ENCODE measurements at places on chromosomes 7 and 10. TPM values are rescaled to one million over a fixed set of nuclear protein-coding genes. Genes with fewer than 3 reads are reported as not detected.

DNA sequence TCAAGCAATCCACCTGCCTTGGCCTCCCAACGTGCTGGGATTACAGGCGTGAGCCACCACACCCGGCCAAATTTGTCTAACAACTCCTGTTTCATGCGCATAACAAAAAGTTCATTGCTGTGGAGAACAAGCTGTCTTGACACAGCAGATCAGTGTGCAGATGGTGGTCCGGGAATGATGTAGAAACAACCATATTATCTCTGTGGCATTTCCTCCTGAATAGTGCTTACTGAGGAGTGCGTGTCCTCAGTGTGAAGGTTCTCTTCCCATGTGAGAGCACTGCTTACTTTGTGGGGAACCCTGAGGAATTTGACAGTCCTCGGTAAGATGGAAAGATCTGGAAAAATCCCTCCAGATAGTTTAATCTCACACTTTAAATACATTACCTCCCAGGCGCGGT lies 30.3 kb upstream of the ZNF438 start:
- DNase-seq, result no peak

GRCh38 chr7:154744861-154745258 lies 258.1 kb downstream of the PAXIP1 start:
- no peak for DNase-seq

DNA sequence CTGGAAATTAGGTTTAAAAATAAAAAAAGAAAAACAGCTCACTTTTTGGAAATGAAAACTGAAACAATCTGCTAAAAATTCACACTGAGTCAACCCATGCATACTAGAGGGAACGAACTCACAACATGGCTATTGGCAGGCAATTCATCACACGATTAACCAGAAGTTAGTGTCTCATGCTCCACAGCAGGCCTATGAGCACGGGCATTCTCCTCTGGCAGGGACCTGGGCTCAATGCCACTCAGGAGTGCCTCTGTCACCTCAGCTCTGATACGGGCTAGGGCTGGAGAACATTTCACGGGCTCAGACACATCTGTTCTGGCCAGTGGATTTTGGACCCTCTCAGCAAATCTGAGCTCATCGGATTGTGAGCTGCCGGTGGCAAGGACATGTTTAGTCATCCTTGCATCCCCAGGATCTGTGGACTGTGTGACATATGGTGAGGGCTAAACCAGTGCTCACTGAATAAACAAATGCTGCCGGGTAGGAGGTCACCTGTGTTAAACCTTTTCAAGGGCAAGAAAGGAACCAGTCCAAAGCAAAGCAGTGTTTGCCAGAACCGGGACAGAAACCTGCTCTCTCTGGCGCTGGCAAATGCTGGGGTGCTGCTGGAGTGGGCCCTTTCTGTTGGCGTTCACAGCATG lies 40.1 kb downstream of the POLR3A start:
- DNase-seq, result no peak

DNA sequence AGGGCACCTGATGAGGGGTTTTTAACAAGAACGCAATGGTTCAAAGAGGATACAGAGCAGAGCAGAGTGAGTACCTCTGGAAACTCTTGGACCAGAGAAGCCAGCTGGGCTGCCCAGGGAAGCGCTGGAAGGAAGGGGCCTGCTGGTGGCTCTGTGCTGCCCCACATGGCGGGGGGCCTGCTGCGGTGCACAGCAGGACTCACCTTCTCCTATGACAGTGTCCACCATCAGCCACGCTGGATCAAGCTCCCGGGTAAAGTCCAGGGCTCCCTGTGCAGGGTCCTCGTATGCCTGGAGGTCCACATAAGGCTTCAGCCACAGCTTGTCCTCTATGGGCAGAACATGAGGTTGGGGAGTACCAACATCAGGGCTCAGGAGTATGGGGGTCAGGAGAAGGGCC lies 12.5 kb downstream of the EPHA1 start:
- DNase-seq, result no peak

GRCh38 chr7:100516135-100516812 lies 22.7 kb upstream of the AGFG2 start:
- no peak for DNase-seq

DNA sequence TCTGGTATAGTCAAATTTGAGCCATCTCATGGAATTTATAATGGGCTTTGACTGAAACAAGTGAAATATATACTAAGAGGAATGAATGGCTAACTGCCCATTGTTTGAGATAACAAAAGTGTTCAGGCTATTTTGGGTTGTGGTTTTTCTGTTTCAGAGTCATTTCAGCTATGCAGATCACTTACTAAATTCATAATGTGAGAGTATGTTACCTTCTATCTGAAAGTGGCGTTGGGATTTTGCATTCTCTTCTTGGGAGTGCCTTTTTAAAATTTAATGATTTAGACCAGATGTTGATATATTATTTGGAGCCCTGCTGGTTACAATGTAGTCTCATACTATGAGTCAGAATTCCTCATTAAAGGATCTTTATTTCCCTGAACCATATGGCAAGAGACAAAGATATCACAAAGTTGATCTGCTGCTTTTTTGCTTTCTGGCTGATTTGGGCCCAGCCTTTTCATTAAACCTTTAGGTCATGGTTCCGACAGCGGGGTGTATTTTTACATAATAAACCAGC lies 10.4 kb downstream of the VCL start:
- no peak for DNase-seq

GRCh38 chr10:67803588-67804394 lies 34.2 kb downstream of the DNAJC12 start:
- no peak for DNase-seq

DNA sequence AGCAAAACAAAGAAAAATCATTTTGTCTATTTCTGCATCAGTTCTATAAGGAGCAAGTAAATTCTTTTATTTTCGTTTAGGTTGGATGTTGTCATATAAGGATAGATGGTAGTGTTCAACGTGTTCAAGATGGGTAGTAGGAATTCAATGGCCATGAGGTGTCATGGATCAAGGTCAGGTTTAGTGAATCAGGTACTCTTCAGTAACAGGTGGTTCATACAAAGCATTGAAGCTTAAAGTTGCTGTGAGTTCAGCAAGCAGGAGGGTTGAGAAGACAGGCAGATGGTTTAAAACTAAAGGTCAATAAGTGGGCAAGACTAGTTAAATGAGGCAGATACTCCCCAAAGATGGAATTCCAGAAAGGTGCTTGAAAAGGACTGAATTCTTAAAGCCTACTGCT lies 5.6 kb downstream of the LUC7L2 start:
- DNase-seq, result no peak

- DNase-seq, result no peak
These were observed 19.5 kb downstream of the ITGA8 start for GRCh38 chr10:15700078-15700674.

DNA sequence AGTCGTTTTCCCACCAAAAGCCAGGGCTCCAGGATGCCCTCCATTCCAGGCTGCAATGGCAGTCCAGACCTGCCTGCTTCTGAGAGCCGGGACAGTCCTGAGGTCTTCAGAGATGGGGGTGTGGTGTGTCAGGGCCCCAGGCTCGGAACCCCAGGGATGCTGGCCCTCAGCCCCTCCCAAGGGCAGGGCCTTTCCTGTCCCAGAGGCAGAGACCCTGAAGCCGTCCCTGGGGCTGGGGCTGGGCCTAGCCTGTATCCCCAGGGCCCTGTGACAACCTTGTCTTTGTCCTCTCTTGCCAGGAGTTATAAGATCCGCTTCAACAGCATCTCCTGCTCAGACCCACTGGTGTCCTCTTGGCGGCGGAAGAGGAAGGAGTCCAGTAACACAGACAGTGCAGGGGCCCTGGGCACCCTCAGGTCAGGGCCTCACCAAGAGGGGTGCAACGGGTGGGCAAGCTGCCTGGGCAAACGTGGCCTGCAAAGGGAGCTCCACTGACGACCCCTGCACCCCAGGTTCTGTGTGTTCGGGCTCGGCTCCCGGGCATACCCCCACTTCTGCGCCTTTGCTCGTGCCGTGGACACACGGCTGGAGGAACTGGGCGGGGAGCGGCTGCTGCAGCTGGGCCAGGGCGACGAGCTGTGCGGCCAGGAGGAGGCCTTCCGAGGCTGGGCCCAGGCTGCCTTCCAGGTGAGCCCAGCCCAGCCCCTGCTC lies 15.9 kb downstream of the NOS3 start:
- no peak for DNase-seq

DNA sequence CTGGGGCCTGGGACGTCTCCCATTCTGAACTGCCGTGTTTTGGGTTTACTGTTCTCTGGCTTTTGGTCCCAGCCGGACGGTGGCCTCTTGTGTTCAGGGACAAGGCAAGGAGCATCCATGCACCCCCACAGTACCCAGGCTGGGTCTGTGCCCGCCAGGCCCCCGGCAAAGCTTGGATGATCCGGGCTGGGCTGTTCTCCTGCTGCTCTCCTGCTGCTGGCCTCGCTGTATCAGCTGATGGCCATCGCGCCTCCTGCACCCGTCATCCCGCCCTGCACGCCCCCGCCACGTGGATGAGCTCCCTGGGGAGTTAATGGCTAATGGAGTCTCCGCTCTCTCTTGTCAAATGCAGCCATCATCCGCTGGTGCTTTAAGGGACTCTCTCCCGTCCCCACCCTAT lies 14.9 kb upstream of the PSMG3 start:
- DNase-seq, result no peak

GRCh38 chr10:8137726-8138125 lies 83.2 kb downstream of the GATA3 start:
- peak; percentile 26 for DNase-seq

OR2A42 gene
- 0.02 TPM for polyA plus RNA-seq

- DNase-seq, result no peak
These were observed 56.5 kb downstream of the FAM171A1 start for GRCh38 chr10:15314482-15315045.

CHST3 gene
- 2.5 TPM for polyA plus RNA-seq

- no peak for DNase-seq
These were observed 645.5 kb upstream of the PCDH15 start for GRCh38 chr10:55446441-55447002.

DNA sequence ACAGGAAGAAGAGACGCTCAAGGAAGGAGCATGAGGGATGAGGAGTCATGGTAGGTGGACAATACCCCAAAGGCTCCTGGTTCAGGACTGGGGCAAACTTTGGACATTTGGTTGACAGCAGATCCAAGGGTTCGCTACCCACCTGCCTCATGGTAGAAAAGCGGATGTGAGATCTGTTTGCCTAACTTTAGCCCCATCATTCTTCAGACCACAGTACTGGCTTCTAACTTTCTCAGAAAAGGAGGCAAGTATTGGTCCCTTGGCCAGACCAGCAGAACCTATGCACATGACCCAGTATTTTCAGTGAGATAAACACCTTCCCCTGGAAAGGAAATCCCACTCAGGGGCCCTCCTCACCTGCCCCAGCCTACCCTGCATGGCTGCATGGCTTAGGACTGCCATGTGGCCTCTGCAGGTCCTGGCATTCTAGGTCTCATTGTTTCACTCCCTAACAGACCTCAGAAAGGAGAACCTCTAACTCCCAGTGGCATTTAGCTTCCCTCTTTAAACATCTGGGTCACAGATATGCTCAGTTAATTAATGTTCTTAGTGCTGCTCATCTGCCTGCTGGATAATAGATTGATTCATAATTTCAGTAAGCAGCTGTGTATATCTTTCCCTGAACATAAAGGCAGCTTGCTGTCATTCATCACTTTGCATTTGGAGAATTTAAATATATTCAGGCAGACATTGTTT lies 574.1 kb downstream of the GALNT17 start:
- DNase-seq, result no peak

CLCN1 gene
- 0.57 TPM for polyA plus RNA-seq

GRCh38 chr7:33883671-33883965 lies 21.7 kb upstream of the BMPER start:
- DNase-seq, result no peak

GRCh38 chr7:138727336-138728099 lies 26.4 kb upstream of the SVOPL start:
- no peak for DNase-seq

DNA sequence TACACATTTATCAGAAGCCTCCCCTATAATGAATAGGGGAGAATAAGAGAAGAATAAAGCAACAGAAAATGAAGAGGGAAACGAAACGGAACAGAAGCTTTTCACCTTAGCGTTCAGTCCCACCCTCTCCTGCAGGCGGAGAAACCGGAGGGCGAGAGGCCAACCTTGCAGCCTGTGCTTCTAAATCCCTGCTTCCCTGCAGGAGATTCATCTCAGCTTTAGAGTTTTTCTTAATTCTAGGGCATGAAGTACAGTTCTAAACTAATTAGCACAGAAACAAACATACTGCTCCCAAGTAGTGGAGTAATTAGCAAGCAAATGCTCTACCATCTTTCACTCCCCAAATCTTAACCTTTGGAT lies 107.2 kb downstream of the CUBN start:
- no peak for DNase-seq

DGKI gene
- polyA plus RNA-seq, result 0.14 TPM

DNA sequence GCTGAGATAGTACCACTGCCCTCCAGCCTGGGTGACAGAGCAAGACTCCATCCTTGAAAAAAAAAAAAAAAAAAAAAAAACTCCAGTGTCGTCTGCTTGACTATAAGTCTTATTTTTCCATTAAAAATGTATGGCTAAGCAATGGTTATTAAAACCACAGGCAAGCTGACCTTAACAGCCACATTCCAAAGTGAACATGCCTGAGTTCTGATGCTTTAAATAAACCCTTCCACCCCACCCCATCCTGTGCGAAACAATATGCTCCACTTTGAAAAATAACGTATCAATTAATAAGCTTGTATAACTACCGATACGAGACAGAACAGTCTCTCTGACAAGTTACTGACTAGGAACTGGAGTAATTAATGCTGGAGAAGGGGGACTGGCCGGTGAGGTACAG lies 63.7 kb downstream of the LARP4B start:
- no peak for DNase-seq

GRCh38 chr7:100190048-100190711 lies 12.5 kb downstream of the STAG3 start:
- DNase-seq, result no peak

EIF5AL1 gene
- 0.39 TPM for polyA plus RNA-seq

DNA sequence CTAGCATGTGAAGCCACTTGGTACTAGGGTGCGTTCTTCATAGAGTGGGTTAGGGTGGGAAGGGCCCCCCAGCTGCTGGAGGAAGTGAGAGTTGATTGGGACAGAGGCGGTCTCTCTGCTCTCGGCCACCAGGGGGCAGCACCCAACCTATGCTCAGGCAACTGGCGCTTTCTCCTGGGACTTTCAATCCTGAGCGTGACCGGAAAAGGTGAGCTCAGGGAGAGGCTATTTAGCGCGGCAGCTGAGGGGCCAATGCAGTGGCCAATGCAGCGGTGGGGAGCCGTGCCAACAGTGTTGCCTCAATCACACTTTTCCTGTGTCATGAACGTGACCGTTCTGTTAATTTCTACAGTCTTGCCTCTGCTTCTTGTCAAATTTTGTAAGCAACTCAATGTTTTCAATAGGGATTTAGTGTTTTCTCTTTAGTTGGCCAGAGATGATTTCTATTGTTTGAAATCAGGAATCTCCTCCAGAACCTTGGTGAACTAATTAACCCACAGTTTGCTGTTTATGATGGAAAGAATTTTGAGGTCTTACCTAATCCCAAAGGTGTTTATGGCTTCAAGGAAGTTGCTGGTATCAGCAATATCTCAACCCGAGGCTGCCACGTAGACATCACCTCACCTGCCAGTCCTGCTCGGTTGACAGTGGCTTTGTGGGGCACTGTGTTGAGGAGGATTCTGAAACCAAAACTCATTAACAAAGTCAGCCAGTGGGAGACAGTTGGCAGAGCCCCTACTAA lies 67.9 kb upstream of the PDZD8 start:
- DNase-seq, result peak; percentile 51

BTBD16 gene
- 1.2 TPM for polyA plus RNA-seq

MEPCE gene
- polyA plus RNA-seq, result 37.4 TPM

SPDYE1 gene
- not detected for polyA plus RNA-seq

NRCAM gene
- 13.9 TPM for polyA plus RNA-seq

WAC gene
- 54.2 TPM for polyA plus RNA-seq

GRCh38 chr10:124515244-124515970 lies 53.8 kb downstream of the LHPP start:
- DNase-seq, result no peak

- DNase-seq, result no peak
These were observed 36.8 kb upstream of the HSPA12A start for GRCh38 chr10:116779076-116779687.

GRCh38 chr7:140631602-140632001 lies 9.0 kb downstream of the DENND2A start:
- no peak for DNase-seq
